NCI-H187 treated with DMSO at 0.1 percent for 48 hours (cell line): ENCODE measurements at places on chromosomes 11 and 22.

DNA sequence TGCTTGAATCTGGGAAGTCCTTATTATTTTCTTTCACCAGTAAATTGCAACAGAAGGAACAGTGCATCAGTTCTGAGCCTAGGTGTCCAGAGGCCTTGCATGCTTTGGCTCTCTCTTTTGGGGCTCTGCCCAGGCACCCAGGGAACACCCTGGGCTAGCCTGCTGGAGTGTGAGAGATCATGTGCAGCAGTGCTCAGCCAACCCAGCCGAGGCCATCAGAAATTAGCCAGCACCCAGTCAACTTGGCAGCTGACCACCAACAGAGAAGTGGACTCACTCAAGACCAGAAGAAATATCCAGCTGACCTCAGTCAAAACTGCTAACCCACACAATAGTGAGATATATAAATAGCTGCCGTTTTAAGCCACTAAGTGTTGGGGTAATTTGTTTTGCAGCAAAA, 11.2 kb upstream of the P4HA3 start:
- DNase-seq, result no peak

GRCh38 chr11:6397636-6398035, 7.4 kb downstream of the SMPD1 start:
- DNase-seq, result no peak

DNA sequence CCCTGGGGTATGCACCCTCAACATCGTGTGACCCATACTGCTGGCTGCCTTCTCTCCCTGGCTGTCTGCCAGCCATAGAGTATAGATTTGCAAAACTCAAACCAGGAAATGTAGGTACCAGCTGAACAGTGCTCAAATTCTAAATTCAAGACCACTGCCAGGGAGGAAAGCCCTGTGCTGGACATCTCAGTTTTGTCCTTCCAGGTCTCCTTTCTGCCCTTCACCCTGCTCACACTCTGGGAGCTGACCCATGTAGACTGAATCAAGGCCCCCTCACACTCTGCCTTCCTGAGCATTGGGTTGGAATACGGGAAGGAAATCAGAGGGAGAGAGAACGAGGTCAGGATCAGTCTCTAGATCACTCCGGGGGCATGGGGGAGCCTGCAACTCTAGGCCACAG, 12.4 kb upstream of the DRD2 start:
- DNase-seq, result no peak

GRCh38 chr22:49718396-49718795, 109.3 kb downstream of the BRD1 start:
- DNase-seq, result no peak

DNA sequence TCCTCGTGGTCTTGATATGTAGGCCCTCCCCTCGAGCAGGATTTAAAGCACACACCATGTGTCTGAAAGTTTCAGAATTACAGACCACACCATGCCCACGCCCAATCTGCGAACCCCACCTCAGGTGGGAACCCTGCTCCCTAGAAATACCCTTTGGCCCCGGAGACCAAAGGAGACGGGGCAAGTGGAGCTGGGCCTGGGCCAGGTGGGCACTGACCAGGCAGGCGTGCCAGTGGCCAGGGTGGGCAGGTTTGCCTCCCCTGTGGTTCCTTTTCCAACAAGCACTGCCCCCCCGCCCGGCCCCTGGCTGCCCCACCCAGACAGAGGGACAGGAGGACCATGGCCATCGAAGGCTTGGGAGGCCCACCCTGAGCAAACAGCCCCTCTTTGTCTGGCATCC, 400.4 kb downstream of the TBC1D22A start:
- no peak for DNase-seq

- no peak for DNase-seq
Measured at GRCh38 chr11:130023204-130023603, 20.6 kb upstream of the PRDM10 start.

DNA sequence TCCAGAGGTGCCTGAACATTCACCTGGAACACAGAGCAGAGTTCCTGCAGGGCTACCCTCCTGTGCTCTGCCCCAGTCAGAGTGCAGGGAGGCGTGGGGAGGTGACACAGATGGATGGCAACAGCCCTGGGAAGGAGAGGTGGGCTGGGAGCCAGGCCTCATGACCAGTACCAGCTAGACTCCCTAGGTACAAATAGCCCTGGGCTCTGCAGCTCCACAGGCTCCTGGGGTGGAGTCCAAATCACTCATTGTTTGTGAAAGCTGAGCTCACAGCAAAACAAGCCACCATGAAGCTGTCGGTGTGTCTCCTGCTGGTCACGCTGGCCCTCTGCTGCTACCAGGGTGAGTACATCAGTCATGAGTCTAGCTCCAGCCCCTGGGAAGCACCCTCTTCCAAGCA, at the start of gene SCGB1D2:
TSS of gene SCGB1D2 (plus strand) at position 219 of the 400 bp plus-strand sequence. CDS start at position 288, 69 bp downstream.
- no peak for DNase-seq

DNA sequence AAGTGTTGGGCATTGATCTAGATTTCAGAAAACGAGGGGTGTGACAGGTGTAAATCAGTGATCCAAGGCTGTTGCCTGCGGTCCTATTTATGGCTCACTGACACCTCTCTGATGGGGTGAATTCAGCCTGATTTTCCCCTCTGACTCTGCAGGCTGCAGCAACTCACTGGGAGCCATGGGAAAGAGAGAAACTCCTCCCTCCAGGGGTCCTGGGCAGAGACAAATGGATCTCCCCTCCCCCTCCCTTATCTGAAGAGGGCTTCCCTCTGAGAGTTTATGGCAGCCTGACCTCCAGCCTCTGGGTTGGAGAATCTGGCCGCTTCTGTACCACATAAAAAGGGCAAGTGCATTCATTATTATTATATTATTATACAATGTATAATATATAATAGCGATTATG, 1.8 kb upstream of the PKNOX2 start:
- no peak for DNase-seq
